ENCODE measurements at places on chromosomes 5 and 9. TPM values are rescaled to one million over a fixed set of nuclear protein-coding genes. Genes with fewer than 3 reads are reported as not detected.

Gene NLN
- total RNA-seq: 5.5 TPM

DNA sequence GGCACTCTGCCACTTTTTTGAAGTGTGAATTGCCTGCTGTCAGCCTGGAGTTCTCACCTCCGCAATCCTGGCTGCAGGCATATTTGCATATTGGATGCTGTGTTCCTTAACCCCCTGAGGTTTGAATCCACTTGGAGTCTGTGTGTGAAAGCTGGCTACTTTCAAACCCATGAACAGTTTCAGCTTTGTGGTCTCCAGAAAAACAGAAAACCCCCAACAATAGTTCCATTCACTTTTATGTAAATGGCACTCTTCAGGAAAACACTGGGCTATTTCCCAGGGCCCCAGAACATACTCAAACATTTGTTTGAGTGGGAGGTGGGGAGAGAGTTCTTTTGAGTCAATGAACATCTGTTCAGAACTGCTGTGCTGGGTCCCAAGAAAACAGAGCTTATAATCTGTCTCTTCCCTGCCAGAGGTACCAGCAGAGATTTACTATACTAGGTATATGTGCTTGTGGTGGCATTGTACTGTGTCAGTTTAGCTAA is 5.0 kb downstream of the NUDT2 start:
- H3K4me3 ChIP-seq: no peak overlapping the region
- H3K4me1 ChIP-seq: peaks cover 2% of the 10 kb centered on the region
- peaks cover 10% of the 10 kb centered on the region for H3K36me3 ChIP-seq
- no peaks in the 10 kb centered on the region for H3K27me3 ChIP-seq
- no peak overlapping the region for H3K27ac ChIP-seq

GRCh38 chr5:139795074-139796001 is at the start of gene PSD2:
PSD2 (plus strand) TSS chr5:139795808; CDS start chr5:139809441, 13,633 bp downstream.
- DNase-seq: no peak
- H3K36me3 ChIP-seq: no peaks in the 10 kb centered on the region
- H3K27ac ChIP-seq: no peak within 1 kb of the TSS
- peaks cover 4% of the 10 kb centered on the region for H3K27me3 ChIP-seq
- no peak within 1 kb of the TSS for H3K4me3 ChIP-seq

GRCh38 chr9:16429671-16430070 is 440.8 kb downstream of the BNC2 start:
- no peak overlapping the region for H3K27ac ChIP-seq
- H3K36me3 ChIP-seq: no peaks in the 10 kb centered on the region
- DNase-seq: no peak
- no peaks in the 10 kb centered on the region for H3K4me1 ChIP-seq
- H3K4me3 ChIP-seq: no peak overlapping the region

Gene TRPM6
- not detected for total RNA-seq
